ENCODE measurements at places on chromosomes 7 and 10.
A peak's percentile ranks its signal among the peaks of the same experiment; 100 is the strongest.

DNA sequence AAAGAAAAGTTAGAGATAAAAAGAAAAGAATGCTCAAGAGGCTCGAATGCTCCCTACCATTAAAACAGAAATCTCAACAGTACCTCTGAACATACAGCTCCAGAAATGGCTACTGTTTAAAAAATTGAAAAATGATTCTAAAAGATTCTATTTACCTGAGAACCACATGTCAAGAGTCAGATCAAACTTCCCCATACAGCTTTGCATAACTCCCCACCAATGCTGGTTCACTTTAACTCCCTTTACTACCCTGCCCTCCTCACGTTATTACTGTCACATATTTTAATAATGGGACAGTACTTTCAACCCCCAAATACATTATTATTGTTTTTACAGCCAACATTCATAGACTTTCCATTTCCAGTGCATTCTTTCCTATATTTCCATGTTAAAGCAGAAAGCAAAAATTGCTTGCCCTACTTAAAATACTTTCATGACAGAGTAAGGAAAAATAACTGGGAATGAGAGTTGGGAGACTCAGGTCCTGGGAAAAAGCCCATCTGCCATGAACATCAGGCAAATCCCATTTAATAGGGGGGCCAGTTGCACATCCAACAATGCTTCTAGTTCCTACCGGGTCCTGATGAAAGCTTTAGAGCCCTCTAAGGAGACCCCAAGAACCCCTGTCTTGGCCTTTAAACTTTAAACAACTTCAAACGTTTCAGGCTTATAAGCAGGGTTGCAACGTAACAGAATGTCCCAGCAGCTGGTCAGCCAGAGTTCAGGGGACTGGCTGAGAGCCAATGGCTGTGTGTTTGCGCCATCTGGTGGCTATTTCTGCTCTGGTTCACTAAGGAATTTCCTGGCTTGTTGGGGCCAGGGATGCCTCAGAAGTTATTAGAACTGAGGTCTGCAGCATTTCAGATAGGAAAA is 247.4 kb downstream of the ELMO1 start:
- peak; percentile 48 for DNase-seq

DNA sequence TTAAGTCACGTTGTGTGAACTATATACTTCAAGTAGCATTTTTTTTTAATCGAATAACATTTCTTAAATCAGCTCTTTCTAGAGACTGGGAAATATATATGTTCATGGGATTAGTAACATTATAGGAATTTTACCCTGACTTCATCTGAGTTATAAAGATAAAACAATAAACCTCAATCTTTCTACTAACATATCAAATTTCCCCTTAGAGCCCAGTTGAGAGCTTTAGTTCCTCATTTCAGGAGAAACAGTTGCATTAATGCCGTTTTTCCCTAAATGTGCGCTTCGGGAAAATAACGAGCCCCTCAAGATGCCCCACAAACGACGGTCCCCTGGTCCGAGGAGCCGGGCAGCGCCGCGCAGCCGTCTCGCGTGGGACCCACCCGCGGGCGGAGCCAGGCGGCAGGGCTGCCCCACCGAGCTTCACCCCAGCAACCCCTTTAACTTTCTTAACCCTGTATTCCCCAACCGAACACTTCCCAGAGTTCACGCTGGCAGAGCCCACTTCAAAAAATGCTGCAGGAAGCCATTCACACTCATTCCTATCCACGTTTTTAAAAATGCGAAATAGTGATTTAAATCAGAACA is 152.5 kb upstream of the YAE1 start:
- no peak for DNase-seq

- no peak for DNase-seq
Measured at GRCh38 chr7:18936265-18936664, 181.2 kb downstream of the TWIST1 start.

DNA sequence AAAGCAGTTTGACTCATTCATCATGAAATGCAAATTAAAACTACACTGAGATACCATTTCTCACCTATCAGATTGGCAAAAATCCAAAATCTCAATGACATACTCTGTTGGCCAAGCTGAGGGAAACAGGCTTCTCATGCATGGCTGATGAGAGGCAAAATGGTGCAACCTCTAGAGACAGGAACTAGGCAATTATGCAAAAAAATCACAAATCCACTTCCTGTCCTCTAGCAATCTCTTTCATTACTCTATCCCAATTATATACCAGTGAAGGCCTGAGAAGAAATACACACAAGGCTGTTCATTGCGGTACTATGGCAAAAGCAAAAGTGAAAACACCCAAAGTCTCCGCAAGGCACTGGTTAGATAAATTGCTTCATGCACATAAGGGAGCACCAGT is 25.9 kb upstream of the PTPRN2 start:
- DNase-seq, result no peak

- DNase-seq, result no peak
Measured at GRCh38 chr10:88136712-88137111, 273.3 kb downstream of the PTEN start.

DNA sequence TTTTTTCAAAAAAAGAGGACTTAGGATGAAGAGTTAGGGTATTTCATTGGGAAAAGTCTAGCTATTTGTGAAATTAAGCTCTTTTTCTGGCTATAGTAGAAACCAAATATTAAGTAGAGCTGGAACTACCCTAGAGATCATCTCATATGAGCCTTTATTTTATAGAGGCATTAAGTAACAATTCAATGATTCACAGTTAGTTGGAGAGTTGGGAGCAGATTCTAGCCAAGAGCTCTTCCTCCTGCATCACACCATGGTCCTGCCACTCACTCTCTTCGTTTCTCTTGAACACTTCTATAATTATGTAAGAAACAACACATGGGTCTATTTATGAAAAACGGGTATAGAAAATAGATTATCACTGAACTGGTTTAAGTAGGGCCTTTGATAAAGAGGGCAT is 76.1 kb upstream of the ANK3 start:
- no peak for DNase-seq

GRCh38 chr7:138226001-138226476 is 149.8 kb downstream of the AKR1D1 start:
- no peak for DNase-seq

DNA sequence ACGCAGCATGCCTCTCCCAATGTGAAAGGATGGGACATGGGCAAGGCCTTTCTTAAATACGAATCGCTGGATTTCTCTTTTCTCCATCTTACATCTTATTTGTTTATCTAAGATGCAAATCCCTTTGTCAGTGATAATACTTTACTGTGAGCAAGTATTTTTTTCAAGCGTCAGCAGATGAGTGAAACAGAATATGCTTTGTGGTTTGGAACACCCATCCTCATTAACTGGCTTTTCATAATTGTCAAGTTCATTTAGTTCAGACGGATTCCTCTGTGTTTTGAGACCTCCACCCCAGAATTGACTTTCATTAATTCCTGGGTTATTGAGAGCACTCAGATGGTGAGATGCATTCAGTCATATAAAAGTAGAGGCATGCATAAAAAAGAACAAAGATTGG is 149.8 kb downstream of the NSUN6 start:
- no peak for DNase-seq

- DNase-seq, result no peak
Measured at GRCh38 chr10:115092555-115093285, 445 bp upstream of the ATRNL1 start.

- DNase-seq, result no peak
Measured at GRCh38 chr7:128810473-128810872, 18.7 kb downstream of the CCDC136 start.

DNA sequence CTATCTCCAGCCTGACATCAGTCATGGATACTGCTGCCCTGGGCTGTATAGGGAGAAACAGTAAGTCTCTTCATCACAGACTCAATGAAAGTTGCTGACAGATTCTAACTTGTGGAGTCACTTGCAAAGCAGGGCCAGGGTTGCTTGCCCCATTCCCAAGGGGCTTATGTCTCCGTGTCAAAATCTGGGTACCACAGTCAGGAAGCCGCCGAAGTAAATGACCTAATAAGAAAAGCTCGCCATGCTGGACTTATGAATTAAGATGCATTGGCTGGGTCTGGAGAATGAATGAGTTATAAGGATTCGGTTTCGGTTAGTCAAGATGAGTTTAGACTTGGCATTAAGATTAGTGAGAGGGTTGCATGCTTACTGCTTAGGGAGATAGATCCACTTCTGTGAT is 10.8 kb upstream of the OR6V1 start:
- DNase-seq, result no peak

All from activated CD4-positive, alpha-beta T cell treated with anti-CD3 and anti-CD28 coated beads, Interleukin-10, Interleukin-2, amounts not matched to agents 100 ng/mL and 50 ng/mL, durations not matched to agents 16 hours and 8 hours (primary cell).